ENCODE measurements at places on chromosomes 7 and 10. TPM values are rescaled to one million over a fixed set of nuclear protein-coding genes. Genes with fewer than 3 reads are reported as not detected.
A peak's percentile ranks its signal among the peaks of the same experiment; 100 is the strongest.

VAX1 gene
- not detected for total RNA-seq

EDRF1 gene
- 18.1 TPM for total RNA-seq

TRPV5 gene
- not detected for total RNA-seq

PAX4 gene
- total RNA-seq, result not detected

OR2A1 gene
- 0.15 TPM for total RNA-seq

UCN3 gene
- 0.53 TPM for total RNA-seq

PRR15 gene
- total RNA-seq, result 4.1 TPM

EVX1 gene
- total RNA-seq, result not detected

TRIM74 gene
- 1.1 TPM for total RNA-seq

SNCG gene
- 25.0 TPM for total RNA-seq

GLRX3 gene
- total RNA-seq, result 45.9 TPM

NUDT5 gene
- total RNA-seq, result 43.3 TPM

AZGP1 gene
- total RNA-seq, result 31.8 TPM

DNA sequence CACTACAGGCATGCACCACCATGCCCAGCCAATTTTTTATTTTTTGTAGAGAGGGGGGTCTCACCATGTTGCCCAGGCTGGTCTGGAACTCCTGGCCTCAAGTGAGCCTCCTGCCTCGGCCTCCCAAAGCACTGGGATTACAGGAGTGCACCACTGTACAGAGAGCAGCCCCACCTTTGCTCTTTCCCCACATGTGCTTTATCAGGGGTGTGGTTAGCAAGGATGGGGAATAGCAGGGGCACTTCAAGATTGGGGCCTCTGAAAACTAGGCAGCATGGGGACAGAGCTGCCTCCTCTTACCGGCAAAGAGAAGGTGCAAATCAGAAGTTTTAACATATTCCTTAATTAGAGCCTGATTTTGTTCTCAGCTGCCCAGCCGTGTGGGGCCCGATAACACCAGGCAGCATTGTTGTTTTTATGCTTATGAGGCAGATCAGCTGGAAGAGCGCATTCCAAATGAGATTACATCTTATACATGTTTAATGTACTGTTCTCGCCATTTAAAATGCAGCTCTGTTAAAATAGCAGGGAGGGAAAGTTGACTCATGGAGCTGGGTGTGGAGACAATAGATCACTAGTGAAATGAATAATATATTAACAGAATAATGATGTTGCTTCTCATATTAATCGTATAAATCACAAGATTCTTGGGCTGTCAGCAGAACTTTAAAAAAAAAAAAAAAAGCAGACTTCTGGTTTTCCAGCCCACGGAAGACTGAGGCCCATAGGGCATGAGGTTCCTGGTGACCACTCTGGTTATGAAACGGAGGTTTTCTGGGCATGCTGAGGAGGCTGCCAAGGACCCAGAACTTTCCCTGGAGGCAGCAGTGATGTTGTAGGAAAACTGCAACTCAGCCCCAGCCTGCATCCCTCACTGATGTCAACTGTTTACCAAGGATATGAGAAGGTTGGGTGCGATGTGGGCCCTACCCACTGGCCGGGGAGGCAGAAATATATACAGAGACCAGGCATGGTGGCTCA, 62.5 kb downstream of the TMEM130 start:
- DNase-seq, result no peak
- H3K4me1 ChIP-seq, result no peaks in the 10 kb centered on the region
- H3K27ac ChIP-seq, result no peak overlapping the region
- peaks cover 5% of the 10 kb centered on the region for H3K27me3 ChIP-seq

DNA sequence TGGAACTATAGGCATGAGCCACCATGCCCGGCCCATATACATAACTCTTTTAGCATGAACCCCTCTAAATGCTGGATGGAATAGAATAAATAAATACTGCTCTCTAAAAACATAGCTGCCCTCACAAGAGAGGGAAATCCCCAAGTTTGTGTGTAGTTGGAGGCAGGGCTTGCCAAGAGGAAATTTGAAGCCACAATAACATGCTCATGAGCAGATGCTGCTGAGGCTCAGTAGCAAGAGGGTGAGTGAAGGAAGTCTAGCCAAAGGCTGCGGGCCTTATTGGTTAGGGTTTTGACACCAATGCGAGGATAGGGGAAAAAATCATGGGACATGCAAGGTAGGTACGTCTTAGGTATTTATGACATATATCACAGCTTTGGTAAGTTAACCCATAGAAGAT, 17.3 kb downstream of the TPK1 start:
- no peaks in the 10 kb centered on the region for H3K36me3 ChIP-seq
- H3K27me3 ChIP-seq, result no peaks in the 10 kb centered on the region

GRCh38 chr7:43038254-43038653, 74.2 kb upstream of the HECW1 start:
- H3K27me3 ChIP-seq, result no peaks in the 10 kb centered on the region
- no peaks in the 10 kb centered on the region for H3K4me1 ChIP-seq
- no peak overlapping the region for H3K27ac ChIP-seq
- no peak overlapping the region for H3K4me3 ChIP-seq
- DNase-seq, result no peak

GRCh38 chr10:132354356-132355094, 22.5 kb downstream of the LRRC27 start:
- peaks cover 13% of the 10 kb centered on the region for H3K36me3 ChIP-seq
- no peak overlapping the region for H3K4me3 ChIP-seq
- DNase-seq, result no peak
- H3K27ac ChIP-seq, result no peak overlapping the region
- H3K27me3 ChIP-seq, result no peaks in the 10 kb centered on the region

GRCh38 chr7:150415161-150416153, 35.0 kb upstream of the GIMAP8 start:
- H3K4me1 ChIP-seq, result no peaks in the 10 kb centered on the region
- no peak for DNase-seq
- H3K27me3 ChIP-seq, result no peaks in the 10 kb centered on the region
- H3K4me3 ChIP-seq, result no peak overlapping the region
- peaks cover 6% of the 10 kb centered on the region for H3K36me3 ChIP-seq

DNA sequence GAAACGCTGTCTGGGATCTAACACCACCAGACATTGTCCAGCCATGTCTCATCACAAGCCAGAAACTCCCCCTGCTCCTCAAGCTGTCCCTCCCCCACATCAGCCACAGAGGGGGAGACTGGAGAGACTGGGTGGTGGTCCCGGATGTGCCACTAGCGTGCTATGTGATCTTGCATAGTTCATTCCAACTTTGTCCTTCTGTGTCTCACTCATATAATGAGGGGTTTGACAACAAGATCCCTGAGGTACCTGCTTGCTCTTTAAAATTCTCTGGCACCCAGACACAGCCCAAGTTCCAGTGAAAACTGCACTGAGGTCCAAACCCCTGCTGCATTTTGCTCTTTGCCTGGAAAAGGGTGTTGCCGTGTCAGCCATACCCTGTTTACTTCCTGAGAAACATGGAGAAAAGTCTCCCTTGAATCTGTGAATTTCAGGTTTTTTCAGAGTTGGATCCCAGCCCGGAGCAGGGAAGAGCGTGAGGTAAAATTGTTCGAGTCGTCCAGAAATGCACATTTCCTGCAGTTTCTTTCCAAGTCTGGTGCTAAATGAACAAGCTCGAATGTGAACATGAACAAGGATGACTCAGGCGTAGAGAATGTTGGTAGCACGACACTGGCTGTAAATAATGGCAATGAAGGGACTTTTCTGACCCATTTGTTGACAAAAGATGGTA, 156.6 kb downstream of the CCDC3 start:
- H3K36me3 ChIP-seq, result no peaks in the 10 kb centered on the region
- DNase-seq, result no peak
- H3K4me1 ChIP-seq, result peaks cover 28% of the 10 kb centered on the region
- H3K27me3 ChIP-seq, result peaks cover 13% of the 10 kb centered on the region

- H3K36me3 ChIP-seq, result no peaks in the 10 kb centered on the region
- H3K27me3 ChIP-seq, result peaks cover 22% of the 10 kb centered on the region
- H3K4me1 ChIP-seq, result peaks cover 37% of the 10 kb centered on the region
- no peak overlapping the region for H3K4me3 ChIP-seq
- no peak for DNase-seq
Measured at GRCh38 chr7:2493205-2494164, 17.3 kb upstream of the GRIFIN start.

DNA sequence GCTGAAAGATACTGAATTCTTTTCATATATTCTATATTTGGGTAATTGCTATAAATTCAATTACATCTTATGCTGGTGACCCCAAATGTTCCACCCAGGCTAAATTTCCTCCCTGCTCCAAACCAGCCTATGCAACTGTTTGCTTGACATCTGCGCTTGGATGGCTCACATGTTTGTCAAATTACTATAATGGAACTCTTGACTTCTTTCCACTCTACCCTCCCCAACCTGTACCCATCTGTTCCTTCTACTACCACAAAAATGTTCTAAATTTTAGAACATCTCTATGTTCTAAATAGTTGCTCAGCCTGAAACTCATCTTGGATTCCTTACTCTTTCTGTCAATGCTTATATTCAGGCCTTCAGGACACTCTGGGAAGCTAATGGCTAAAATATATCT, 249.9 kb upstream of the SMIM30 start:
- H3K4me3 ChIP-seq, result no peak overlapping the region
- H3K4me1 ChIP-seq, result no peaks in the 10 kb centered on the region
- H3K27me3 ChIP-seq, result no peaks in the 10 kb centered on the region
- no peak overlapping the region for H3K27ac ChIP-seq

- no peak overlapping the region for H3K4me3 ChIP-seq
- peak; percentile 77 for DNase-seq
- no peaks in the 10 kb centered on the region for H3K27me3 ChIP-seq
- H3K4me1 ChIP-seq, result peaks cover 97% of the 10 kb centered on the region
- peak overlapping the region; percentile 71 for H3K27ac ChIP-seq
- H3K36me3 ChIP-seq, result no peaks in the 10 kb centered on the region
Measured at GRCh38 chr10:124732931-124733570, 11.1 kb downstream of the FAM53B start.

DNA sequence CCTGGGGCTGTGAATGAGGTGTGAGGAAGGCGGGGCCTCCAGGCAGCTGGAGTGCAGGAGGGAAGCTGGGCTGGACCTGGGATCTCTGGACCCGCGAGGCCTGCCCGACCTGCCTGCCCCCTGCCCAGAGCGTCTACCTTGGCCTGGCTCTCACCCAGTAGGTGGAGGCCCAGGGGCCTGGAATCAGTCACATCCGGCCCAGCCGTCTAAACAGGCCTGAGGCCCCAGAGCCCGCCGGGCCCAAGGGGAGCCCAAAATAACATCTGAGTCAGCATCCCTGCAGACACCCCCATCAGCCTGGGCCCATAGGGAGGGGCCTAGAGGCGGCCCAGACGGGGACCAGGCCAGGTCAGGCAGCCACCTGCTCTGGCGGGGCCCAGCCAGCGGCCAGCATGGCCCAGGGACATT, 15.1 kb upstream of the ELN start:
- no peaks in the 10 kb centered on the region for H3K36me3 ChIP-seq
- H3K27me3 ChIP-seq, result no peaks in the 10 kb centered on the region
- H3K4me1 ChIP-seq, result peaks cover 11% of the 10 kb centered on the region
- no peak overlapping the region for H3K27ac ChIP-seq

DNA sequence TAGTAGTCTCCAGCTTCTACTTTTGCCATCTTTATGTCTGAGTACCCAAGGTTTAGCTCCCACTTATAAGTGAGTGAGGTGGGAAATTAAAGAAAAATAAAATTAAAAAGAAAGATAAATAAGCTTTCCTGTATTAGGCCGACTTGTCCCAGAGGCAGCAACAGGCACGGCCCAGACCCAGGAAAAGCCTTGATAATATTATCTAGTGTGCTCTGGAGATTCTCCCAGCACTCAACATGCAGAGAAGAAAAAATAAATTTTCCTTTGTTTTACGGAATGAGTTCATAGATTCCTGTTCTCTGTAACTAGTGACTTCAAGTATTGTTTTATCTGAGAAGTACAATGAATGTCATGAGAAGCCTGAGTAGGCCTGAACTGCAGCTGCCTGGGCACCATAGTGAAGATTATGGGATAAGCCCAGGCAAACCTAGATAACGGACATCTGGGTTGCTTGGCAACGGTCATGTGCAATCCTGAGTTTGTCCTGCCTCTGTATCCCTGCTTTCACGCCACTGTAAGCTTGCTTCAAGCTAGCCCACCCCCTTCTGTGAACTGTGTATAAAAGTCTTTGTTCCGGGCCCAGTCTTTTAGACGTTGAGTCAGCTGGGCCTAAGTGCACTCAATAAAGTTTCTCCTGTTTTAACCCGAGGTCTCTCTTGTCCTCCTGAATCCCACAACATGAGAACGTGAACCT, 6.4 kb downstream of the ATE1 start:
- H3K4me3 ChIP-seq, result no peak overlapping the region
- peaks cover 7% of the 10 kb centered on the region for H3K4me1 ChIP-seq
- peaks cover 49% of the 10 kb centered on the region for H3K36me3 ChIP-seq
- H3K27me3 ChIP-seq, result no peaks in the 10 kb centered on the region
- no peak for DNase-seq
- no peak overlapping the region for H3K27ac ChIP-seq

- DNase-seq, result no peak
- H3K27me3 ChIP-seq, result no peaks in the 10 kb centered on the region
- no peaks in the 10 kb centered on the region for H3K36me3 ChIP-seq
- no peak overlapping the region for H3K27ac ChIP-seq
- H3K4me3 ChIP-seq, result no peak overlapping the region
Measured at GRCh38 chr7:115558161-115558560, 472.4 kb downstream of the TFEC start.

GRCh38 chr7:1665549-1666316, 4.3 kb upstream of the ELFN1 start:
- H3K4me1 ChIP-seq, result peaks cover 38% of the 10 kb centered on the region
- peak overlapping the region; percentile 60 for H3K4me3 ChIP-seq

DNA sequence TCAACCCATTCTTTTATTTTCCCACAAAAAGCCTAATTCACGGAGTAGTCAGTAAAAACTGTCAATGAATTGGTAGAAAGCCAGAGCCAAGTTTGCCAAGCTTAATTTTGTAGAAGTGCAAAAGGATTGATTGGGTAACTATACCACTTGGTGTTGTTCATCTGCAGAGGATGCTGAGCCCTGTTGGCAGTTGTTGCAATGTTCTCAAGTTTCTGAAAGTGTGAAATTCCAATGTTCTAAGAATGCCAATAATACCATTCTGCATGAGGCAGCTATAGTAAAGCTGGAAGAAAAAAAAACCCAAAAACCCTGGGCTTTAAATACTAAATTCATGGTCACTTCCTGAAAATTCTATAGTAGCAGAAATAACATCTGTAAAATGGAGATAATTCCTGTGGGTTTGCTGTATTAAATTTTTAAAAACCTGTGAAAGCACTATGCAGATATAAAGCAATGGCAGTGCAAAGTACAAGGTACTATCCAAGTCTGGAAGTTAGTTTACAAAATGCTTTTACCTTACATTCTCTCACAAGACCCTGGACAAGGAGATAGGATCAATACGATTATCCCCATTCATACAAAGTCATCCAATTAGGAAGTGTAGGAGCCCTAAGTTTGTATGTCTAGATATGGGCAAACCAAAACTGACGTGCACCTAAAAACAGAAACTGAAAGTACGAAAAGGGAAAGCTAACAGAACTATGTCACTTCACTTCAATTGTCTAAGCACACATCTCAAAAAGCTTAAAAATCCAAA, 6.0 kb upstream of the PON1 start:
- H3K4me3 ChIP-seq, result peak overlapping the region; percentile 41
- DNase-seq, result no peak
- no peaks in the 10 kb centered on the region for H3K27me3 ChIP-seq
- peaks cover 13% of the 10 kb centered on the region for H3K4me1 ChIP-seq
- no peaks in the 10 kb centered on the region for H3K36me3 ChIP-seq
- H3K27ac ChIP-seq, result peak overlapping the region; percentile 33

- no peaks in the 10 kb centered on the region for H3K4me1 ChIP-seq
- no peaks in the 10 kb centered on the region for H3K36me3 ChIP-seq
- no peak overlapping the region for H3K27ac ChIP-seq
Measured at GRCh38 chr7:14504134-14504533, 398.4 kb downstream of the DGKB start.

- DNase-seq, result peak; percentile 34
- H3K36me3 ChIP-seq, result no peaks in the 10 kb centered on the region
- H3K27ac ChIP-seq, result no peak overlapping the region
Measured at GRCh38 chr10:132172091-132173066, 14.4 kb upstream of the DPYSL4 start.

- H3K27me3 ChIP-seq, result no peaks in the 10 kb centered on the region
- H3K36me3 ChIP-seq, result no peaks in the 10 kb centered on the region
- no peak for DNase-seq
- no peak overlapping the region for H3K27ac ChIP-seq
- no peak overlapping the region for H3K4me3 ChIP-seq
Measured at GRCh38 chr10:37991655-37992054, 15.2 kb upstream of the ZNF25 start.
